ENCODE measurements at places on chromosomes 5 and 9. TPM values are rescaled to one million over a fixed set of nuclear protein-coding genes. Genes with fewer than 3 reads are reported as not detected.

DNA sequence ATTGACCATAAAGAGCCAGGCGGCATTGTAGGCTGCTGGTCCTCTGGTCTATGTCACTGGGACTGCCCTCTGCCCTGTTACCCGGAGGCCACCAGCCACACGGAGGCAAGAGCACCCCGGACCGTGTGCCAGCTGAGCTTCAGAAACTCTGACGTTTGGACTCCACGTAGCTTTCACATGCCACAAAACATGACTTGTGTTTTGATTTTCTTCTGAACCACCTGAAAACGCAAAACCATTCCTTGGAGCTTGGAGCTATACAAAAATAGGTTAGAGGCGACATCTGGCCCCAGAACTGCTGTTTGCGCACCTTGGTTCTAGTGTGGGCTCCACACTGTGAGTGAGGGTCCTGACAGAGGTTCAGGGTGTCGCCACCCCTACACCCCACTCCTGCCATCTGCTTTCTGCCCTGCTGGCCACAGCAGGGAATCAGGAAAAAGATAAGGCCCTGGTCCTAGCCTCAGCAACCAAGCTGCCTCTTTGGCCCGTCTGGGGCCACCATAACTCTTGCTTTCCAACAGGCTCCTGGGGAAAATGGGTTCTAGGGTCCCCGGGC lies 151.3 kb upstream of the IRX2 start:
- no peak for DNase-seq

DNA sequence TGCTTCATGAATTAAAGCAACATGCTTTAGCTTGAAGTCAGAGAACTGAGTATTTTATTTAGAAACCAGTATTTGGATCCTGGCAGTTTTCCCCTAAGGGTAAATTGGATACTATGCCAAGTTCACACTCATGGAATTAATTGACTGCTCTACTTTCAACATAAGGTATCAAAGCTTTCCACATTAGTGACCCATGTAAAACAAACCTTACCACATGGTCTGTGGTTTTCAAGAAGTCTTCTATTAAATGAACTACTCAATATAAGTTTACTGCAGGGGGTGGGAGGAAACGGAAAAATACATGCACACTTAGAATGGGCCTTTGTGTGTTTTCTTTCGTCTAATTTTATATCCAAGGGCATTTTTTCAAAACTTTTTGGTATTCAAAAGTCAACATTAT lies 232.0 kb upstream of the FBXL7 start:
- DNase-seq: no peak

DNA sequence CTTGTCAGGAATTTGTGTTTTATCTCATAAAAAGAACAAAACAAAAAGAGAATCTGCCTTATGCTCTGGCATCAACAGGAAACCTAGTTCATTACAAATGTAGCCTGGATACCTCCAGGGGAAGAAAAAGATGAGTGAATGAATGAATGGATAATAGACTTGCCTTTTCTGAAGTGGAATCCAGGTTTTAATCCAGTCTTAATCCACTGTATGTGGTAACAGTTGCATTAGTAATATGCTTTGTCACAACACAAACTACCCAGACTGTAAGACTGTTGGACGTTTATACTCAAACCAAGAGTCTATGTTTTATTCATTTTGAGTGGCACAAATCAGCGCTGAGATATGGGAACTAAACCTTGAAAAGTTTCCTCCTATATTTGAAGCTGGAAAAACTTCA lies 32.1 kb upstream of the MAP3K1 start:
- no peak for DNase-seq

The FCN1 gene
- not detected for total RNA-seq

- no peak for DNase-seq
These were observed 129.7 kb downstream of the CEMIP2 start for GRCh38 chr9:71638627-71639026.

The SPINK4 gene
- total RNA-seq: not detected

Measured in activated naive CD8-positive, alpha-beta T cell treated with anti-CD3 and anti-CD28 coated beads for 36 hours (primary cell).